ENCODE measurements at places on chromosomes 3 and 15. TPM values are rescaled to one million over a fixed set of nuclear protein-coding genes. Genes with fewer than 3 reads are reported as not detected.

Gene EHHADH
- total RNA-seq: 3.2 TPM

Gene MNS1
- 1.5 TPM for total RNA-seq

Gene SV2B
- total RNA-seq: not detected

Gene SLC24A5
- not detected for total RNA-seq

Gene PRICKLE2
- total RNA-seq: 5.3 TPM

Gene CPEB1
- total RNA-seq: not detected

Gene CEMIP
- total RNA-seq: 0.11 TPM

Gene CACNA1D
- total RNA-seq: not detected

Gene POPDC2
- 0.11 TPM for total RNA-seq

Gene ZNF385D
- total RNA-seq: 0.79 TPM

Gene CLDN16
- not detected for total RNA-seq

Gene PLCL2
- 15.6 TPM for total RNA-seq

Gene RAB5A
- total RNA-seq: 85.4 TPM

Gene SUCNR1
- not detected for total RNA-seq

Gene ACTC1
- total RNA-seq: not detected

Gene ARNT2
- under 0.01 TPM for total RNA-seq

Gene TIGIT
- not detected for total RNA-seq

Gene RTP3
- 0.07 TPM for total RNA-seq

Gene LTF
- total RNA-seq: 0.28 TPM

Gene NUSAP1
- 125 TPM for total RNA-seq

Gene CAMKV
- total RNA-seq: under 0.01 TPM

Gene STXBP5L
- total RNA-seq: not detected

Gene MBNL1
- 452 TPM for total RNA-seq

Gene GHSR
- not detected for total RNA-seq

Gene NANOGP8
- not detected for total RNA-seq

Gene MINAR1
- total RNA-seq: 0.92 TPM

Gene CGNL1
- 50.1 TPM for total RNA-seq

Gene IL17RE
- total RNA-seq: 0.14 TPM

Data from pulmonary artery endothelial cell (primary cell).